Anterior cingulate cortex (tissue), 58 donors: ENCODE measurements at places on chromosomes 16 and 17.

GRCh38 chr16:48555597-48556242 is 54.3 kb downstream of the N4BP1 start:
- no peak for DNase-seq

DNA sequence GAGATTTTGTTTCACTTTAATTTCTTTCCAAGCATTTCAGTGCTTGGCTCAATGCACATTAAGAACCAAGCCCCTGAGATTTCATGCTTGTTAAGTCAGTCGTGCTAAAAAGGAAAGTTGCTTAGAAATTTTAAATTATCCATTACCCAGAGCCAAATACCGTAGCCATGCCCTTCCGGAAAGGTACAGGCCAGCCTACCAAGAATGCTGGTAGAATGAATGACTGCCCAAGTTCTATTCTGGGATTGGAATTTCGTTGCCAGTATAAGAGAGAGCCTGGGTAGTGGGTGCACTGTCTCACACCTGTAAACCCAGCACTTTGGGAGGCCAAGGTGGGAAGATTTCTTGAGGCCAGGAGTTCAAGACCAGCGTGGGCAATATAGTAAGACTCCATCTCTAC is 194.0 kb downstream of the KATNIP start:
- no peak for DNase-seq

- no peak for DNase-seq
These were observed 4.3 kb downstream of the DOC2B start for GRCh38 chr17:177155-177554.

DNA sequence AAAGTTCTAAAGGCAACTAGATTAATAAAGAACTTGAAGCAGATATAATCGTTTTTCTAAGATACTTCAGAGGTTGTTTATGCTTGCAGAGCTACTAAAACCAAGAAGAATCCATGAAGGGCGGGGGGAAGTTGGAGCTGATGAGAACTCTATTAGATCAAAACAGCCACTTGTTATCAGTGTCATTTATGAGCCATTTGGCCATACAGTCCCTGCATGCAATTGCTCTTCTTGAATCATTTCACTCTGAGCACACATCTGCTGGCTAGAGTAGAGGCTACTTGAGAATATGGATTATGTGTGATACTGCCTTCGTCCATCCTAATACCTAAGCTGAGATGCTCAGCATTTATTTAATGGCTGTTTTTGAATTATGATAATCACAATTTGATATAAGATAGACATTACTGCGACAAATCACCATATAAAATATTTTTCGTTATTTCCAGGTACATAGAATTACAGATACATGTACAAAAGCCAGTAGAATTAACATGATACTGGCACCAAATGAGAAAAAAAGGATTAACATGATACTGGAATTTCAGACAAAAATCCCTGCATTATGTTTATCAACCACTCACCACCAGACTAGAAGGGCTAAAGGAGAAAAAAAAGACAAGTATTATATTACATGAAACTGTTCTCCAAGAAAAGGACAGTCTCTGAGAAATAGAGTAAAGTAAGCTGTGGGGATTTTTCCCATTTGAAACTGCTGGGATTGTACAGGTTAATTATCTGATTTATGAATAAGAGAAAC is 64.5 kb downstream of the TEX2 start:
- no peak for DNase-seq

- DNase-seq = no peak
These were observed 794 bp downstream of the TMEM235 start for GRCh38 chr17:78231991-78232858.

GRCh38 chr17:50871898-50872297 is 5.7 kb upstream of the TOB1 start:
- DNase-seq = no peak

GRCh38 chr16:67013823-67014633 is 14.9 kb upstream of the CBFB start:
- DNase-seq = no peak

DNA sequence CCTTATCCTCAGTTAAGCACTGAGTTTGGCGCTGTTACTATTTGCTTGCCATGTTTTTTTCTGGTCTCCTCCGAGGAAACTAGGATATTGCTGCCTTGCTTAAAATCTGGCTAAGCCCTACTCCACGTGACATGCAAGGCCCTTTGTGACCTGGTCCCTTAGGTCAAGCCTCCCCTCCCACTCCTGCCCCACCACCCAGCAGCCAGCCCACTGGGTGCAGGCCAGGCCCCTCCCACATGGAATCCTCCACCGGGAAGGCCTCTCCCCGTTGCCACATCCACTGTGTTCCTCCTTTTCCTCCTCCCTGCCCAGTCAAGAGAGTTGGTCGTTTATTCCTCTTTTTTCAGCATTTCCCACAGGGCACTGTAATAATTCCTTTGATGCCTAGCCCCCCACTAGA is 16.2 kb downstream of the PSMD3 start:
- no peak for DNase-seq

- DNase-seq = no peak
These were observed at the start of gene SLC16A3 for GRCh38 chr17:82228842-82229697. SLC16A3 (plus strand) TSS chr17:82229042; CDS start chr17:82236009, 6,967 bp downstream.

DNA sequence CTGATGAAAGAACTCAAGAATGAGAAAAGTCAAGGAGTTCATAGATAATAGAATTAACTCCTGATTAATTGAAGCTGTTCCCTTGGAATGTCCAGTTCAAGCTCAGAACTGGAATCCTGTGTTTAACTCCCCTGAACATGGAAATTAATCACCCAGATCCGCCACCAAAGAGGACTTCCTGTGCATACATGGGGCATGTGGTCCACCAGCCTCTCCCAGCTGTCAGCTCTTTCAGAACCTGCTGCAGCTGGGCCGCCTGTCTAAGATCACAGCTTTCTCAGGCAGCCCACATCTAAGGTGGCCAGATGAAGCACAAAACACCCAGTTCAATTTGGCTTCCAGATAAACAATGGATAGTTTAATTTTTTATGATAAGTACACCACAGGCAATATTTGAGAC is 203.7 kb upstream of the COX10 start:
- no peak for DNase-seq

DNA sequence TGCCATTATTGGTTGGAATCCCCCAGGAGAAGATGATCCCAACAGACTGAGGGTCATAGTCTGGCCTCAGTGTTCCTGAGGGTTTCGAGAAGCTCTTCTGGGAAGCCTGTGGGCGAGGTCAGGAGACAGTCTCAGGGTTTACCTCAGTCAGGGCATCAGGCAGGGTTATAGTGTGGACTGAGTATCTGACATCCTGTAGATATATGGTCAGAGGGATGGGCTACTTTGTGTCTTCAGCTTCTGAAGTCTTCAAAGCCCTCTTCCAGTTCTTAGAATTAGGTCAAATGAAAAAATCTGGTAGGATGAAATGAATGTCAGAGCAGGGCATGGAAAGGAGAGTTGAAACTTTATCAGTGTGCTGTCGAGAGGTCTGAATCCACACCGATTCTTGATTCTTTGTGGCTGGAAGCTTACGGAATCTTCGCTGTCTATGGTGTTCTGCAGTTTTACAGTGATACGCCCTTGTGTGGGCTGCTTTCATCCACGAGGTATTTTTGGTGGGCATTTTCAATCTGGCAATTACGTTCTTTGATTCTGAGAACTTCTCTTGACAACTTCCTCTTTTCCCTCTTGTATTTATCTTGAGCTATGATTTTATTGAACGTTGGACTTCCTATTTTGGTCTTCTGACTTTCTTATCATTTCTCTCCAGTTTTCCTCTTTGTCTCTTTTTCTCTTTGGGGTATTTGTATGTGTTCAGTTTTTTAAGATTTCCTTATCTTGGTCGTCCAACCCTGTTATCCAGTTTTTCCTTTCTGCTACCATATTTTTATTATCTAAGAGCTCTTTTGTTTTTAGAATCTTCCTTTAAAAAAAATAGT is 30.4 kb downstream of the BPTF start:
- no peak for DNase-seq

DNA sequence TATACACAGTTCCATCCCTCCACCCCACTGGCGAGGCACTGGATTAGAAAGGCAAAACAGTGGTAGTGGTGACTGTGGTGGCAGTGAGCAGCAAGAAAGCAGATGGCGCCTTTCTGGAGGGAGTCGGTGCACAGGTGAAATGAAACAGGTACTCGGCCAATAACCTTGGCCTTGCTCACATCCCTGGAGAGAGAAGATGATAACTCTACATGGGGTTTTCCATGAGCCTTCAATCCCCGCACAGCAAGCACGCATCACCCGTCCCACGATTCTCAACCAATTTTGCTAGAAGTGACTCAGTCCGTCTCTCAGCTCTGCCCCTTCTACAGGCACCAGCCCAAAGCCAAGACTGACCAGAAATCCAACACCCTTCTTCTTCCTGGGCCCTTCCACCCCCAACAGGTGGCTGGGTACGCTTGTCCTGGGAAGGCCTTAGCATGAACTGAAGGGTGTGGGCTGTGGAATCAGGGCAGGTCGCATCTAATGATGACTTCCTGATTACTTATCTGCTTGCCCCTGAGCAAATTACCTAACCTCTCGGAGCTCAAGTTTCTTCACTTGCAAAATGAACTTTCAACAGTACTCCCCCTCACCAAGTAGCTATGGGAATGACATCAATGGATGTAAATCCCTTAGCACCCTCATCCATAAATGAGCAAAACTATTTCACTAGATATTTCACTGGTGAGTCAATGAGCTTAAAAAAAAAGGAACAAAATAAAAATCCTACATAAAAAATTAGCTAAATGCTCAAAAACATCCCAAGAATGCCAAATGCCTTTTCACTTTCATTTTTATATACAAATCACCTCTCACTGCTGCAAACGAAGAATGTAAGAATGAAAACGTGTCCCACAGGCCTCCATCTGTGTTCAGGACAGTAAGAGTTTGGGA is 18.0 kb downstream of the XPO6 start:
- no peak for DNase-seq

GRCh38 chr17:31411707-31412285 is 20.3 kb downstream of the RAB11FIP4 start:
- DNase-seq = no peak

GRCh38 chr17:74156878-74157277 is 46.6 kb upstream of the RPL38 start:
- DNase-seq = no peak

- no peak for DNase-seq
These were observed 3.4 kb downstream of the MKS1 start for GRCh38 chr17:58215685-58216084.

- no peak for DNase-seq
These were observed 254.7 kb downstream of the CDH13 start for GRCh38 chr16:82881516-82881915.

GRCh38 chr17:60664022-60664421 is 13.6 kb upstream of the BCAS3 start:
- no peak for DNase-seq

DNA sequence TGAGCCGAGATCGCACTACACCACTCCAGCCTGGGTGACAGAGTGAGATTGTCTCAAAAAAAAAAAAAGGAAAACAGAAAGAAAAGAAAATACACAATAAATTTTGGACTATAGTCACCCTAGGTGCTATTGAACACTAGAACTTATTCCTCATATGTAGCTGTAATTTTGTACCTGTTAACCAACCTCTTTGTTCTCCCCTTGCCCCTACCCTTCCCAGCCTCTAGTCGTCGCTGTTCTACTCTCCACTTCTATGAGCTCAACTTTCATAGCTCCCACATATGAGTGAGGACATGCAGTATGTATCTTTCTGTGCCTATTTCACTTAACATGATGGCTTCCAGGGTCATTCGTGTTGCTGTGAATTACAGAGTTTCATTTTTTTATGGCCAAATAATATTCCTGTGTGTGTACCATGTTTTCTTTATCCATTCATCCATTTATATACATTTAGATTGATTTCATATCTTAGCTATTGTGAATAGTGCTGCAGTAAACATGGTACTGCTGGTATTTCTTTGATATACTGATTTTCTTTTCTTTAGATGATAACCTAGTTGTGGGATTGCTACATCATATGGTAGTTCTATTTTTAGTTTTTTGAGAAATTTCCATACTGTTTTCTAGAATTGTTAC is 28.3 kb downstream of the VPS35L start:
- DNase-seq = no peak

- no peak for DNase-seq
These were observed 22.8 kb downstream of the CRISPLD2 start for GRCh38 chr16:84842516-84843148.

DNA sequence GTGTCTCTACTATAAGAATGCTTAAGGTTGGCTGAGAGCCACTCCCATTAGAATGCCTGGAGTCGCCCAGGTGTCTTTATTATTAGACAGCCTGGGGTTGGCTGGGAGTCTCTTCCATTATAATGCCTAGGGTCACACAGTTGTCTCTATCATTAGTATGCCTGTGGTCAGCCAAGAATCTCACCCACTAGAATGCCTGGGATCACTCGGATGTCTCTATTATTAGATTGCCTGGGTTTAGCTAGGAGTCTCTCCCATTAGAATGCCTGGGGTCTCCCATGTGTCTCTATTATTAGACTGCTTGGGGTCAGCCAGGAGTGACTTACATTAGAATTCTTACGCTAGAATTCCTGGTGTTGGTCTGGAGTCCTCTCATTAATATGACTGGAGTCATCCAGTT is 2255.3 kb downstream of the TP53TG3F start:
- DNase-seq = no peak

DNA sequence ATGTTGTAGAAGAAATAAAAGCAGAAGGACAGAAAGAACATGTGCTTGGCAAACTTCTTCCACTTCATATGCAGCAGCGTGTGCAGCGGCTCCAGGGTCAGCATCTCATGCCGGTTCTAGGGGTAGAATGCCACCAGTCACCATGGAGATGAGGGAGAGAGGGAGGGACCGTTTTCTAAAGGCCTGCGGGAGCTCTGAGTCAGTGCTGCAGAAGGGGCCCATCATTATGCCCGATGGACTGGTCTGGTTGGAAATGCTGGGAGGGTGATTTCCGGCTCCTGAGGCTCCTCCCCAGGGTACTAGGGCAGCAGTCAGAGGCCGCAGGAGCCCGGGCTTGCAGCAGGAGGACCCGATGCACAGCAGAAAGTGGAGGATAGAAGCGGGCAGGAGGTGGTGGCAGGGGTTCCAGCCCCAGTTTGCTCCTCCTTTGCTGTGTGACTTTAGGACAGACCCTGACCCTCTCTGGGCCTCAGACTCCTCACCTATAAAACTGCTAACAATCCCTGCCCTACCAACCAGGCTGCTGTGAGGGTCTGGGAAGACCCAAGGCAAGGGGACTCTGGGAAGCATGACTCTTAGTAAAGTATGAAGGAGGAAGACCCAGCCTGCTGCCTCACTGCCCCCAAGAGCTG is 28.6 kb downstream of the TRPV3 start:
- DNase-seq = no peak

DNA sequence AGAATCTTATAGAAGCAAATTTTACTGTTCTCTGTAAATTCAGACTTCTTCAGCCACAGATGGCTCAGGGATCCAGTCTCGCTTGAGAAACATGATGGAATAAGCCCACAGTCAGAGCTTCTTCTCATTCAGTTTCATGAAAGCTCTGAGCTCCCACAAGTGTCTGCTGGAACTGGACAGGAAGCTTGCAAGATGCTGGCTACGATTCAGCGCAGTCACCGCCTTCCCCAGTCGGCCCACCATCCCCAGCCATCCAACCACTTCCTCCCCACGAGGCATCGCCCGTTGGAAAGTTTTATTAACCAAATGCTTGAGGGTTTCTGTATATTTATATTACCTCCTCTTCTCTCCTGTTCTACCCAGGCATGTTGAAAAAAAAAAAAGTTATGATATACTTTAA is 171.7 kb downstream of the ZFHX3 start:
- no peak for DNase-seq
